Activated CD4-positive, alpha-beta T cell treated with anti-CD3 and anti-CD28 coated beads, Interleukin-2, amount 50 U/mL, for 16 hours (primary cell): ENCODE measurements at places on chromosomes 3 and 15.

DNA sequence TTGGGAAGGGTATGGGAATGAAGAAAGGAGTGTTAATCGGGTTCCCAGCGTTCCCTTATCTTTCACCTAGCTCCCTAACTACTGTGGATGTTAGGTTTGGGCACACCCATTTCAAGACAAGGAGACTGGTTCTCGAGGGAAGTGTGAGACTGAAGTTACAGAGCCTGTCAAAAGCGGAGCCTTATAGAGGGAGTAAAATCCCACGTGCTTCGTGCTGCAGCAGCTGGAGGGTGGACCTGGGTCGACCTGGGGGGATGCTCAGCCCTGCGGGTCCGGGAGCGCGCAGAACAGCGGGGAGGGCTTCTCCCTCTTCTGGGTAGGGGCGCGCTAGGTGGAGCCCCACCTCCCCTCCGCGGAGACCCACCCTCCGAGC lies 314 bp upstream of the TMED3 start:
- DNase-seq: no peak

DNA sequence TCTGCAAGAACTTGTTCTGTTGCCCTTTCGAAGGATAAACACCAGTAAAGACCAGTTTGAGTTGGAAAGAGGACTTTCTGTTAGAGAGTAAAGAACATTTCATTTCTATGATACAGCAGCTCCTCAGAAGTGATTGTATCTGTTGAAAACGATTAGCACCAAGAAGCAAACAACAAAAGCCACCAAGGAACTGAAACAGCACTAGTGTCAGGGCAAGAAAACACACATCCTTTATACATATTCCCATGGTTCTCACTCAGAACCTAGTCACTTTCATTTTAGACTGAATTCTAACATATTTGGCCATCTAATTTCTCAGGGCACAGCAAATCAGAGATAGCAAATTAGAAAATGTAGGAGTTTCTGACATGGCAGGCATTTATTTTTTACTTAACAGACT lies 116.1 kb downstream of the ATP1B3 start:
- DNase-seq: no peak

GRCh38 chr15:56496635-56497034 lies 31.7 kb upstream of the MNS1 start:
- peak; percentile 56 for DNase-seq

GRCh38 chr15:39925112-39925842 lies 5.2 kb upstream of the GPR176 start:
- peak; percentile 33 for DNase-seq

- no peak for DNase-seq
Observed at GRCh38 chr3:197137751-197138150, 108.1 kb upstream of the MELTF start.

GRCh38 chr3:138412821-138413551 lies 21.4 kb upstream of the ESYT3 start:
- no peak for DNase-seq

DNA sequence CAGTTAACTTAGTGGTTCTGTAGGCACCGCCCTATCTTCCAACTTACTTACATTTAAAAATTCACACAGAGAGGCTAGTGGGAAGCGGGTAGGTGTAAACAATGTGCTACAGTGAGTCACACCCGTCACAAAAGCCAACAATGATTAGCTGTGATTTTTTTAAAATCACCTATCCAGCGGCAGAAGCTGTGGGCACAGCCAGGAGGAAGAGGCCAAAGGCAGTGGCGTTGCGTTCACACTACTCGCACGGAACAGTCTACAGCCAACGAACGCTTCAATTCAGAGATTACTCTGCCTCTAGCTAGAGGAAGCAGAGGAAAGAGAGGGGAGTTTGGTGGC lies 2.5 kb upstream of the NLGN1 start:
- DNase-seq: no peak
